Ovary (tissue), 10 donors: ENCODE measurements at places on chromosomes 12 and 14.

DNA sequence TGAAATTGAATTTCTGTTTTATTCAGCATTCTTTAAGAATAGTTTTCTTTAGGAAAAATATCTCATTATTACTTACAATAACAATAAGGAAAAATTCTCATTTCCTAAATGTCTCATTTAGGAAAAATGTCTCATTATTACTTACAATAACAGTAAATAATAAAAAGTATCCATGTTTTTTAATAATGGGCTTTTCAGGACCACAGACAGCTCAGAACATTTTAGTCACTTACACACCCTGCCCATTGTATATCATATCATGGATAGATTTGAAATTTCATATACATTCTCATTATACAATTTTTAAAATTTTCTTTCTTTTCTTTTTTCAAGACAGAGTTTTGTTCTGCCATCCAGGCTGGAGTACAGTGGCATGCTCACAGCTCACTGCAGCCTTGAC is 58.9 kb downstream of the ASCL1 start:
- no peak for DNase-seq

- DNase-seq = no peak
Observed at GRCh38 chr14:58131386-58131785, 20.6 kb downstream of the ARMH4 start.

DNA sequence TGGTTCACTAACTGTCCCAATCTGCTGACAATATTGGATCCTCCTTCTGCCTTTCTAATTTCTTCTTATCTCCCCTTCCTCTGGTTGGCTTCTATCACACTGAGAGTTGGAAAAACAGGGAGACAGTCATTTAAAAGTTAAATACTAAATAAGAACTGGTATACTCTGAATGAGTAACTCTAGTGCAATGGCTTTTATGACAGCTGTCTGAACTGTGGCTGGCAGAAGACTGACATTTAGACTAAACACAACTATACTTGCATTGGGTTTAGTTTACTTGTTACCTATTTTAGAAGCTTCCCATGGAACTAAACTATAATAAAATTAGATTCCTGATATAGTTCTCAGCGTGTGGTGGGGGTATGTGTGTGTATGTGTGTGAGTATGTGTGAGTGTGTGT is 7.9 kb upstream of the MAGOHB start:
- no peak for DNase-seq

- no peak for DNase-seq
Observed at GRCh38 chr12:118682656-118683055, 298.7 kb upstream of the SRRM4 start.

GRCh38 chr12:114769634-114770033 is 85.7 kb upstream of the TBX3 start:
- DNase-seq = no peak

GRCh38 chr14:69770559-69770958 is 3.6 kb downstream of the SRSF5 start:
- DNase-seq = no peak

DNA sequence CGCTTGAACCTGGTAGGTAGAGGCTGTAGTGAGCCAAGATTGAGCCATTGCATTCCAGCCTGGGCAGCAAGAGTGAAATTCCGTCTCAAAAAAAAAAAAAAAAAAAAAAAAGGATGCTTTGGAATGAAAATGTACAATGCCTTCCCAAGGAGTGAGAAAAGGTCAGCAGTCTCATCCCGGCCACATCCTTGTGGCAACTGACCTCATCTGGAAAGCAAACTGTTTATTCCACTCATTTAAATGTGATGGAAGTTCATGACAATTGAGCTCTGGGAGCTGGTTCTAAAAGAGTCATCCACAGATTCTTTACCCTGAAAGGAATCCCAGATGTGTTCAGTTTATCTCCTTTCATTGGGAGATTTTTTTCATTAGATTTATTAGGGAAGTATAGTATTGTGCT is 19.4 kb upstream of the LIMA1 start:
- DNase-seq = no peak

GRCh38 chr14:94305620-94306019 is 12.6 kb upstream of the SERPINA10 start:
- DNase-seq = no peak
